Activated CD4-positive, alpha-beta memory T cell treated with anti-CD3 and anti-CD28 coated beads, Interleukin-2, amount 10 ng/mL, durations not matched to agents 7 days and 5 days (primary cell): ENCODE measurements at places on chromosomes 3 and 15. TPM values are rescaled to one million over a fixed set of nuclear protein-coding genes. Genes with fewer than 3 reads are reported as not detected.

DNA sequence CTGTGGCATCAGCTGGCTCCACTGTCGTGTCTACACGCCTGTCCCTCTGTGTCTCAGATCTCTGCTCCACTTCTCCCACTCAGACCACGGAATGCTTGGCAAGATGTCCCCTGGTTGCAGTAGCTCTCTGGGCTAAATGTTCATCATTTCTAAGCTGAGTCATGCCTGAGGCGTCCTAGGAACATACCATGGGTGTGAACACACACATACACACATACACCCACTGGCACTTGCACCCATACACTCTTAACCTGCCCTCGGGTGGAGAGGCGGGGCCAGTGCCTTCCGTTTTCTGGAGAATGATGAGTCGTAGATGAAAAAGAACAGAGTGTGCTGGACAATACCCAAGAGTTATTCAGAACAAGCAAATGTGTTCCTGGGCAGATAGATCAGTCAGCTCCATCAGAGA, 72.4 kb downstream of the SENP2 start:
- no peak for DNase-seq

Gene ERICH6
- total RNA-seq = 0.38 TPM

DNA sequence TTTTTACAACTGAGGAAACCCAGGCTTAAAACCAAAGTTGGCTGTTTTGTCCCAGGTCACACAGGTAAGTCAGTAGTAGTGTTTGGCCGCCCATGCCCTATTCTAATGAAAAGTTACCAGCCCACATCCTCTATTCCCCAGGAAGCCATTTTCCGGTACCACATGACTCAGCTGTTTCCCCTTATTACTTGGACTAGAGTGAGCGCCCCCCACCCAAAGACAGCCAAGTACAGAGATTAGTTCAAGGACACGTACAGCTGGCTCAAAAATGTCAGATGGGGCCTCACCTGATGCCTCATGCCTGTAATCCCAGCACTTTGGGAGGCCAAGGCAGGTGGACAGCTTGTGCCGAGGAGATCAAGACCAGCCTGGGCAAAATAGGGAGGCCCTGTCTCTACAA, 8.5 kb upstream of the KLHL6 start:
- no peak for DNase-seq

Gene MORC1
- total RNA-seq = not detected

- DNase-seq = no peak
Observed at GRCh38 chr3:22746221-22746620, 456.9 kb upstream of the UBE2E2 start.

DNA sequence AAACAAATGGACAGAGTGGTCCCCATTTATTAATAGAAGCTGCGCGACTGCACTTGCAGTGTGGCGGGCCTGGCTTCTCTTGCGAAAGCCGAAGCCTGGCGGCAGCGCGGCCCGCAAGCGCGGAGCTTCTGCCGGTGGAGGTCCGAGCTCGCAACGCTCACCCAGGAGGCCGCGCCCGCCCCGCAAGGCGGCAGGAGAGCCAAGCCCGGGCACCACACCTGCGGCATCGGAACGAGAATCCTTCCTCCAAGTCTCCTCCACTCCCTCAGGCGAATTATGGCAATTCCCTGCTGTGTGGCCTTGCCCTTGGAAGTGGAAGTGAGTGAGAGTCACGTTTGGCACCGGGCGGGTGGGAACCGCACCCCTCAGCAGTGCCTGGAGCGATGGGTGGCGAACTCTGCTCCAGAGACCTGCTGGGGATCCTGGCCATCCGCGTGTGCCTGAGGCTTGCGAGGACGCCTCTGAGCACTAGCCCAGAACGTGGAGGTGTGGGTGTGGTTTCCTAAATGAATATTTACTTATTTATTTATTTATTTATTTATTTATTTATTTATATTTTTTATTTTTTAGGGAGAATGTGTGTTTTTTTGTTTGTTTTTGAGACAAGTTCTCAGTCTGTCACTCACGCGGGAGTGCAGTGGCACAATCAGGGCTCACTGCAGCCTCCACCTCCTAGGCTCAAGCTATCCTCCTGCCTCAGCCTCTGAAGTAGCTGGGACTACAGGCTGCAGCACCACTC, 133.7 kb upstream of the UBE2E1 start:
- no peak for DNase-seq

DNA sequence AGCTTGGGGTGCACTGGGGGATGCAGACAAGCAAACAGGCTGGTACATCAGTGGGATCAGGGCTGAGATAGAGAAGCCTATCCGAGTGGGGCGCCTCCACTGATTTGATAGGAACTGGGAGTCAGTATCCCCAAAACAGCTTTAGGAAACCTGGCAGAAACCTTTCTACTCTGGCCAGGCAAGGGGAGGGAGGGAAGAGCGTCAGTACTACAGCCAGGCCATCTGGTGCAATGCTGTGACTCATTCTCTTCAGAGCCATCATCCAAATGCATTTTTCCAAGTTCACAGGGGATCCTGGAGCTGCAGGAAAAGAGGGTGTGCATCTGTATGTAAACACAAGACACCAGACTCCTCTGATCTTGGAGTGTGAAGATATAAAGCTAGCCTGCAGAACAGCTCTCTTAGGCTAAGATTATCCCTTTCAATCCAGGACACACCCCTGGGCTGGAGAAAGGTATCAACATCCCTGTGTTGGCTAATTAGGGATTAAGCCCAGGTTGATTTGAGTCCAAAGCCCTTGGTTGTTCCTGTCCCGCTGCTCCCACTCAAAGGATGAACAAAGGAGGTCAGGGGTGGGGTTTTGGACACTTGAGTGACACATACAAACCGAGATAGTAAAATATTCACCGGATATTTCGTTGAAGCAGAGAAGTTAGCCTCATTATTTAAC, 9.3 kb downstream of the GALNT15 start:
- no peak for DNase-seq

Gene ARRDC4
- 0.13 TPM for total RNA-seq

Gene NLGN1
- not detected for total RNA-seq

DNA sequence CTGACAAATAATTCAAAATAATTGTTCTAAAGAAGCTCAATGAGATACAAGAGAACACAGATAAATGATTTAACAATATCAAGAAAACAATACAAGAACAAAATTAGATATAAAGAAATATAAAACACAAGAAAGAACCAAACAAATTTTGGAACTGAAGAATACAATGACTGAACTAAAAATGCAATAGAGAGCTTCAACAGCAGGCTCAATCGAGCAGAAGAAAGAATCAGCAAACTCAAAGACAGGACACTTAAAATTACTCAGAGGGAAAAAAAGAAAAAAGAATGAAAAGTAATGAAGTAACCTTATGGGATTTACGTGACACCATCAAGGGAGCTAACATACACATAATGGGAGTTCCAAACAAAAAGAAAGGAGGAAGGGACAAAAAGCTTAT, 32.1 kb downstream of the CCDC54 start:
- DNase-seq = no peak

GRCh38 chr3:106589311-106589942, 720.6 kb upstream of the CBLB start:
- no peak for DNase-seq

Gene GOLGA8G
- total RNA-seq = not detected

GRCh38 chr3:133448478-133449122, 48.7 kb downstream of the BFSP2 start:
- peak; percentile 46 for DNase-seq

Gene SPSB4
- not detected for total RNA-seq

Gene ANKRD34C
- total RNA-seq = not detected

- no peak for DNase-seq
Observed at GRCh38 chr3:60935709-60936108, 315.5 kb downstream of the FHIT start.

Gene CMTM8
- 5.7 TPM for total RNA-seq

- DNase-seq = no peak
Observed at GRCh38 chr3:13213911-13214846, 140.9 kb upstream of the IQSEC1 start.

- no peak for DNase-seq
Observed at GRCh38 chr3:139533781-139534454, 5.6 kb downstream of the RBP1 start.
